IMR-90 (cell line): ENCODE measurements at places on chromosomes 7 and 10.

- no peak for DNase-seq
Observed at GRCh38 chr7:101900103-101900502, 82.7 kb downstream of the CUX1 start.

GRCh38 chr7:95632609-95633008 lies 36.3 kb upstream of the PDK4 start:
- DNase-seq: peak; percentile 8

DNA sequence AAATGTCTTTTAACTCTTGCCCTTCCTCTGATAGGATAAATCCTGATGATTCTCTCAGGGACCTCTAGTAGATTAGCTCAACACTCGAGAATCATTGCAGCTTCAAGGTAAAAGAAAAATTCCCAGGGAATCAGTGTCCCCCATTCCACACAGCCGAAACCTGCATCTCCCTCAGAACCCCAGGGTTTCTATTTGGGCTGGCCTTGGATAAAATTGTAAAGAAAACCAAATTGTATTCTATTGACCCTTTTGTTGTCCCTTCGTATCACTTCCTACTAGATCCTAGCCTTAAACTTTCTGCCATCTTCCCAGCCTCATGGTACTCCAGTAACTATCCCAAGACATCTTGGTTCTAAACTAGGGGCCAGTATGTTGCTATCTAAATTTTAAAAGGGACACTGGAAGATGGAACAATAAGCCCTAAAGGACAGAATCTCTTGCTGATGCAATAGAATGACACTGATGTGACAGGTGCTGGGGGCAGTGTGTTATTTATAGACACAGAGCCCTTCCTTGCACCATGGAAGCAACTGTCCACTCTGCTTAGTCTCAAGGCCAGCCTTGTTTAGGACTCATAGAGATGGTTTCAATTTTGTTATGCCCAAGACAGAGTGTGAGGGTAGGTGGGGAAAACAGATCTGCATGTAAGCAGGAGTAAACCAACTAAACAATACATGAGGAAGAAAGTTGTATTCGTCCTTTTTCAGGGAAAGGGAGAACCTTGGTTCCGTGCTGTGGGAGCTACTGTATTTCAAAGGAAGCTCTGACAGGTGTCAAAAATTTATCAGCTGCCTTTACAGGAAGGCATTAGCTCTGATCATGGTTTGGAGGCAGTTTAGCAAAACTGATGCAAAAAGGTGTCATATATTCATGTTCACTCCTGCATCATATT lies 7.6 kb downstream of the ASB15 start:
- DNase-seq: no peak

- no peak for DNase-seq
Observed at GRCh38 chr10:98090822-98091221, 43.6 kb upstream of the R3HCC1L start.

DNA sequence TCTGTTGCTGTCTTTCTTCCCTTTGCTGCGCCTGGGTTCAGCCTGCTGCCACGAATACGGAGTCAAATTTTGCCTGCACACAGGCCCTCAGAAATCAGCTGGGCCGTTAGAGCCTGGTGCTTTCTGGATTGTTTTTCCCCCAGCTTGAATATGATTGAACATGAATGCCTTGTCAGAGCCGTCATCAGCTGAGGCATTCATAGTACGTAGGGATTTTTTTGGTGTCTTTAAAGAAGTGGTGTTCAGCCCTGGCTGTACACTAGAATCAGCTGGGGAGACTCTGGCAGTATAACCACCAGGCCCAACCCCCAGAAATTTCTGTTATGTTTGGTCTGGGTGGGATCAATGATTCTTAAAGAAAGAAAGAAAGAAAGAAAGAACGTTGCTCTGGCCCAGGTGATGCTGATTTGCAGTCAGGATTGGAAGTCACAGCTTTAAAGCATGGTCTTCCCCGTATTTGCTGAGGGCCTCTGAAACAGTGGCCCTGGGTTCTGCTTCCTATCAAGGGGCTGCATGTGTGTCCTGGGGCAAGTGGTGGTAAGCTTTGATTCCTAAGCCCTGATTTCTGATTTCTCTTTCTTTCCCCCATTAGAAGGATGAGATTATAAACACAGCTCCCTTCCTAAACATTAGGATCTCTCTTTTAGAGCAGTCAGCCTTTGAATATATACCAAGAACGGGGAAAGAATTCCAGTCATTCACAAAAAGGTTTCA lies 24.7 kb downstream of the NUB1 start:
- peak; percentile 60 for DNase-seq

GRCh38 chr10:28256776-28257175 lies 46.1 kb downstream of the MPP7 start:
- no peak for DNase-seq

- DNase-seq: no peak
Observed at GRCh38 chr7:38833329-38833728, 75.7 kb downstream of the VPS41 start.

DNA sequence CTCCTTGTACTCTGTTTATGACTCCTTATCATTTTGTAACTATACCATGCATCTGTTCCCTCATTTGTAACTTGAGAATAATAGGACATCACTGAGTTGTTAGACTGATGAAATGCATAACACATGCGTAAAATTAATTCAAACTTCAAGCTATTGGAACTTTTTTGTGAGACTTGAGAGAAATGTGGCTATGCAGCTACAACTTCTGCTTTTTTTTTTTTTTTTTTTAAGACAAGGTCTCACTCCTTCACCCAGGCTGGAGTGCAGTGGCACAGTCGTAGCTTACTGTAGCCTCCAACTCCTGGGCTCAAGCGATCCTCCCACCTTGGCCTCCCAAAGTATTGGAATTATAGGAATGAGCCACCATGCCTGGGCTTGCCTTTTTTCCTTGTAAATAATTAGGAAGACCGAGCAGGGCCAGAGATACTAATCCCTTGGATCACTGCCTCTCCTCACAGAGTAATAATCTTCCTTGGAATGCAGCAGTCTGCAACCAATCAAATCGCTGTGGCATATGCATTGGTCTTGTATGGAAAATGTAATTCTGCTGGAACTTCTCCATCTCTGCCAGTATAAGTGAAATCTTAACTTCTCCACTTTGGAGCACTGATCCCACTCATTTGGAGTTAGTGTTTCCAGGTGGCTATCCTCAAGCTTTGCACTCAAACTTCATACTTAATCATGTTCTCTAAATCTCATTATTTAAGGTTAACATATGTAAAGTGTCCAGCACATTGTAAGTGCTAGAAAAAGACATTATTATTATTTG lies 2.0 kb upstream of the PANK1 start:
- DNase-seq: no peak

DNA sequence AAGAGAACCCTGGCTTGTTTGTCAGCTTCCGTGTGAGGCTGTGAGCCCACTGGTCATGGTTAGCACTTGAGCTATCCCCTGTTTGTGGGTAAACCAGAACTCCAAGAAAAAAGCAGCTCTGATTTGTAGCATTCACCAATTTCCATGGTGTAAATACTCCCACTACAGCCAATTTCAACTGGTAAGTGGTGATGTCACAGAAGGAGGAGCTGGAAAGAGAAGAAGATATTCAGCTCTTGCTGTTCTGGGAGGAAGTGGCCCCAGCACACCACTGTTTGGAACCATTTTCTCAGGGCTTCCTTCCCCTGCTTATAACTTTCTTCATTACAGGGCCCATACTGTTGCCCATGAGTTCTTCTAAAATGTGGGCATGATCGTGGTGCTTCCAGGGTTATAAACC lies 500.1 kb upstream of the ZMIZ1 start:
- DNase-seq: no peak

DNA sequence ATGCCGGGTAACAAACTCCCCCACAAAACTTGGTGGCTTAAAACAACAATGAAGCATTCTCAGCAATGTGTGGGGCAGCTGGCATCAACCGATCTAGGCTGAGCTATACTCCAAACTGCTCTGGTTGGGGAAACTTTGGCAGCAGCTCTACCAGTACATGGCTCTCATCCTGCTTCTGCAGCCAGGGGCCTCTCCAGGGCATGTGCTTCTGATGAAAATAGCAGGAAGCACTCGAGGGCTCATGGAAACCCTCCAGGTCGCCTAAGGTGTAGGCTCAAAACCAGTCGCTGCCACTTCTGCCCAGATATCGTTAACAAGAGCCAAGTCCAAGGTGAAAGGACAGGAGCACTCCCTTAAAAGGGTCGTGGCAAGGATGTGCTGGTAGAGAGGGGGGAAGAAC lies 134.1 kb downstream of the TEX36 start:
- DNase-seq: no peak

GRCh38 chr7:136693166-136694119 lies 175.0 kb upstream of the CHRM2 start:
- no peak for DNase-seq

DNA sequence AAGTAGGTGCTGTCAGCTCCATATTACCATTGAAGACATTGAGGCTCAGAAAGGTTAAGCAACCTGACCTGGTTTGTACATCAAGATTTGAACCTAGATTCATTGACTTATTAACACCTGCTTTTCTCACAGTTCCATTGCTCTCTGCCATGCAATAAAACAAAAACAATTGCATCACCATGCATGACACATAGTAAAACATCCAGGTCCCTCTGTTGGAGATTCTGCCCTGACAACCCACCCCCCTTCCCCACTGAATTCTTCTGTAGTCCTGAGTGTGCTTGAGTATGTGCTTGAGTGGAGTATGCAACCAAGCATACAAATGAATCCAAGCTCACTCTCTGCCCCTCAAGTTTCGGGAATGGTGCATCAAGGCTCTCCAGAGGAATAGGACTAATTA lies 6.0 kb upstream of the LMBR1 start:
- peak; percentile 11 for DNase-seq

- DNase-seq: no peak
Observed at GRCh38 chr10:85642421-85643170, 724.0 kb downstream of the GRID1 start.

DNA sequence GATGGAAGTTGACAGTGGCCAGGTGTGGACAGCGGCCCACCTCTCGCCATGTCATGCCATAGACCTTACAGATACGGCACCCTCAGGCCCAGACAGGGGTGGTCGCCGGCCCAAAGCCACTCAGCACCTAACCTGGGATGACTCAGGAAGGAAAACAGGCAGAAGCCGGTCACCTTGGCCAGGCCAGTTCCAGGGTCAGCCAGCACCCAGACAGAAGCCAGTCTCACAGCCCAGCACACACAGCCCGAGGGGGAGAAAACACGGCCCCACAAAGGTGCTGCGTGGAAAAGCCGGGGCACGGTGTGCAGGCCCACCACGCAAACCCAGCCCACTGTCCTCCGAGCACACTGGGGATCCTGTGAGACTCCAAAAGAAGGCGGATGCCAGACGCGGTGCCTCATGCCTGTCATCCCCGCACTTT lies 95.2 kb upstream of the DNAAF5 start:
- DNase-seq: no peak

DNA sequence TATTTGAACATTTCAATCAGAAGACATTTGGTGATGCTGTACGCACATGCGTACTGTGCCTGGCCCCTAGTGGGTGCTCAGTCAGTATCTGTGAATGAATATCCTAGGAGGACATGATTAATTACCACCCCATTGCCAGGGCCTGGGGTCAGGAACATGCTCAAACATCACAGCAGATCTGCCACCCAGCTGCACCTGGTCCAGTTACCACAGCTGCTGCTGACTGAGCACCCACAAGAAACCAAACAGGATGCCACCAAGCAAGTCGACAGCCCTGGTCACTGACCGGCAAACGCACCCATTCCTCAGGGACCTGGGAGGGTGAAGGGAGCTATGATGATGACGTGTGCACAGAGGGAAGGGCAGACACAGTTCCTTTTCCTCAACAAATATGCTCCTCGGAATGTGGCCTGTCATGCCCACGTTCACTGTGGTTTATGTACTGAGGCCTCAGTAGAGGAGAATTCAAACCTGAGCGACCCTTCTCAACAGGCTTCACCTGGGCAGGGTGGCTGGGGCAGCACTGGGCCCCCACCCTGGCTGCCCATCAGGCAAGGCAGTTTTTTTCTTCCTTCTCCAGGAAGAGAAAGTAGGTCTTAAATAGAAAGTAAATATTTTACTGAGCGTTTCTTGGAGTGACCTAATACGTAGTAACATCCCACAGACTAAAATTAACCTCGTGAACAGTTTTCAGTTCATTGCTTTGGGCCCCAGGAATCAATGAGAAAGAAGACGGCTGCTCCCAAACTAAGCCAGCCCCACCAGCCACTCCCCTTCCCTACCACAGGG lies 13.4 kb downstream of the CTBP2 start:
- DNase-seq: peak; percentile 65

- no peak for DNase-seq
Observed at GRCh38 chr10:56632537-56632936, 271.5 kb upstream of the ZWINT start.

DNA sequence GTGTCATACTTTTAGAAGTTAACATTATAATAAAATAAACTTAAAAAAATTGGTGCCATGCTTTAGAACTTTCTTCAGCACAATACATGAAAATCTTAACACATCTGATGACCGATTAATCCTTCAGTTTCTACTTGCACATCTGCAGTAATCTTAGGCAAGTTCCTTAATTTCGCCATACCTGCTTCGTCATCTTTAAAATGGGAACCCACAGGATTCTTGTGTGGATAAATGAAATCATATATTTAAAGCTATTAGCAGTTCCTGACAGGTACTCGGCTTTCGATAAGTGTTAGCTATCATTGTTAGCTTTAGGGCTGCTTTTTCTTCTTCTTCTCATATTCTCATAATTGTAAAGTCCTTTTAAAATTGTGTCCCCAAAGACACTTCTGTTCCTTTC lies 907 bp upstream of the VPS50 start:
- no peak for DNase-seq

GRCh38 chr10:11835704-11836103 lies 12.5 kb downstream of the PROSER2 start:
- DNase-seq: no peak

DNA sequence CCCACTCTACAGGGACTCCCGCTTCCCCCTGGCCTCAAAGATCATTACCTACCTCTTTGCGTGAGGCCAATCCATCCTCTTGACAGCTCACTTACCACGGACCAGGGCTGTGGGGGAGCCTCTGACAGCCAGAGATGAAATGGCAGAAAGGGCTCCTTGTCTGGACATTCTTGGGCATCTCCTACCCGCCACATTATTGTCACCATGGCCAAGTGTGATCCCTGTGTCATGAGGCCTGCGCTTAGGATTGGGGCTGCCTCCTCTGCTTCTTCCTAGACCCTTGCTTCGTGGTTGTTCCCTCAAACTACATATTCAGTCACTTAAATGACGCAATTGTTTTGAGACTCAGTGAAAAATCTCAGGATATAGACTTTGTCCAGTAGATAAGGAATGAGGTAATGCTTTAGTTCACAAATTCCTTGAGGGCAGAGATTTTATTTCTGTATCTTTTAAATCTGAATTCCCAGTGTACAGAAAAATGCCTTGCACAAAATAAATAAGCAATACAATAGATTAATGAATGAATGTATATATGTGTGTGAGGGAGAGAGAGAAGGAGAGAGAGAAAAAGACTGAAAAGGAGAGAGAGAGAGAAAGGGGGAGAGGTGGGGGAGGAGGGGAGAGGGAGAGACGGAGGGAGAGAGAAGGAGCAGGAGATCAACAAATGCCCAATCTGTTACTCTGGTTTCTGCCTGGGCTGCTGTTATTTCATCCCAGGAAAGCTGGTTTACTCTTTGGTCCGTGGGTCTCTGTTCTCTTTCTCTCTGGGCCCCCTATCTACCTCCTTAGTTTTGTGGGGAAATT lies 159.0 kb downstream of the PLXNA4 start:
- DNase-seq: no peak
